NCI-H226 (cell line): ENCODE measurements at places on chromosomes 5 and 9.

DNA sequence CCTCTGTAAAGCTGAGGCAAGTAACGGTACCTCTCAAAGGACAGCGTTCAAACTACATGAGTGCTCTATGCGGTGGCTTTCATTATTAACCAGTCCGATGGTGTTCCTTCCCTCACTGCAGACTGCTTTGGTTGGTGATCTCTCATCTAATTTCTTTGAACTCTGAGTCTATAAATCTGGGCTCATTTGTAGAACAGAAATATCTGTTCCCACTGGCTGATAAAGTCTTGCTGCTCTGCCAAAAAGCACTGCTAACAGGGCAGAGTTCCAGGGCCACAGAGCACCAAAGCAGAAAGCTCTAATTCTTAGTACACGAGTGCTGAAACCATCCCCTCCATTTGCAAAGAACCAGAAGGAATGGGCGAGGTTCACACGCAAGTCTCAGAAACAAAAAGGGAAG is 81.9 kb downstream of the MED27 start:
- DNase-seq, result no peak

GRCh38 chr5:179624841-179625271 is 1.4 kb upstream of the HNRNPH1 start:
- DNase-seq, result no peak

DNA sequence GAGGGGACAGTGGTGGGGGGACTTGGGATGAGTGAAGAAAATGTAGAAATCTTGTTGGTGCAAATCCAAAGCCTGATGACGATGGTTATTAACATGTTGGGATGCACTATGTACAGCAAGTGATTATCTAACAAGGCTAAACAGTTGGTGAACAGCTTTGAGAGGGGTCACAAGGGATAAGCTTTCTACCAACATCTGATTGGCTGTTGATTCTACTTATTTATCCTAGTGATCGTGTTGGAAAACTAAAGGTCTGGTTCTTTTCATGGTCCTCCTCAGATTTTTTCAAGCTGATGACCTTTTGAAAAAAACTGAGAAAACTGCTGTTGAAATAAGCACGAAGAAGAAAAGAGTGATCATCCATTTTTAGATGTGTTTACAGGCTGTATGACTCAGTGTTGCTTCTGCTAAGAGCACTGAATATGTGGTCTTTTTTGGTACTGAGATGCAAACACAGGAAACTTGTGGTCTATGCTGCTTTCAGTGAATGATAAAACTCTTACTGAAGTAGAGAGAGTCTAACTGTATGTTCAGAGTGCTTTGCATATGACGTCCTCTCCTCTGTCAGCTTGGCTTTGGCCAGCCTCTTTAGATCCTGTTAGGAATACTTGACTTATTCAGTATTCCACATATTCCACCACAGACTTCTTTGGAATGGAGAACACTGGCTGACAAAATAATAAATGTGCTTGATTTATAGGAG is 174.8 kb downstream of the SLF1 start:
- DNase-seq, result peak; percentile 55

DNA sequence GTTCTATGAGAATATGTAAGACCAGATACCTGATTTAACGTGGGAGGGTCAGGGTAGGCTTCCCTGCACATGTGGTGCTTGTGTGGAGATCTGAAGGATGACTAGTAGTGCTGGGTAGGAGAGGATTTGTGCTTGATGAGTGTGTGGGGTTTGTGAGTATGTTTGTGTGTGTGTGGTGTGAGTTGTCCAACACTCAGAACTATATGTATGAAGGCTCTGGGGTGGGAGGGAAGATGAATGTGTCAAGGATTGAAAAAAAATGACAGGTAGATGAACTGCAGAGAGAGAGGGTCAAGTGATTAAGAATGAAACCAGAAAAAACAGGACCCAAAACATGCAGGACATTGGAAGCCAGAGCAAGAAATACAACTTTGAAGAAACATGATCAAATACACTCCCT is 154.6 kb upstream of the NR3C1 start:
- DNase-seq, result no peak

DNA sequence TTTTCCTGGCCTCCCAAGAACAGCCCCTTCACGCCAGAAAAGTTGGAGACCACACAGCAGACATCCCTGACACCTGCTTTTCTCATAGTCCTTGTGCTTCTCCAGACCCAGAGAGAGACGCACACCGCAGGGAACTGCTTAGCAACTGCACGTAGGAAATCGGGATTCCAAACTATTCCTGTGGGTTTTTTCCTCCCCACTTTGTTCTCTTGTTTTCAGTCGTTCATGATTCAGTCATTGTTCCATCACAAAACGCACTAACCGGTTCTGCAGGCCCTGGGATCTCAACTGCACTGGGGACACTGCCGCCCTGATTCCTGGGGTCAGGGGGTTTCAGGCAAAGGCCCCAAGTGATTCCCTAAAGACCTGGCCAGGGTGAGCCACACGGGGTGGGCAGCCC is 588.0 kb upstream of the KLF4 start:
- no peak for DNase-seq

DNA sequence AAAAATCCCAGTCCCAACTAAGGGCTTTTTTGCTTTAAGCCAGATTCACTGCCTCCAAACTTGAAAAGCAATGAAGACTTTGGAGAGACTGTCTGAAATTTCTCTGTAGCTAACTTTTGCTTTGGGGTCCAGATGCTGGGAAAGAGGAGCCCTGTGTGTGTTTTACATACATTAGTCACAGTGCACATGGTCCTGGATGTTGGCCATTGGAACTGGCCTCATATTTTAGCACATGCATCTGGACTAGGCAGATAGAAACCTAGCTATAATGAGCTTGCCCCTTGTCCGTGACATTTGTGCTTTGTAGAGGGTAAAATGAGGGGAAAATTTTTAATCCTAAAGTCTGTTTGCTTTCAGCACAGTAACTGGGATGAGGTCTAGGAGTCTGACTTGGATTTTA is 421.7 kb downstream of the CDK5RAP2 start:
- no peak for DNase-seq

DNA sequence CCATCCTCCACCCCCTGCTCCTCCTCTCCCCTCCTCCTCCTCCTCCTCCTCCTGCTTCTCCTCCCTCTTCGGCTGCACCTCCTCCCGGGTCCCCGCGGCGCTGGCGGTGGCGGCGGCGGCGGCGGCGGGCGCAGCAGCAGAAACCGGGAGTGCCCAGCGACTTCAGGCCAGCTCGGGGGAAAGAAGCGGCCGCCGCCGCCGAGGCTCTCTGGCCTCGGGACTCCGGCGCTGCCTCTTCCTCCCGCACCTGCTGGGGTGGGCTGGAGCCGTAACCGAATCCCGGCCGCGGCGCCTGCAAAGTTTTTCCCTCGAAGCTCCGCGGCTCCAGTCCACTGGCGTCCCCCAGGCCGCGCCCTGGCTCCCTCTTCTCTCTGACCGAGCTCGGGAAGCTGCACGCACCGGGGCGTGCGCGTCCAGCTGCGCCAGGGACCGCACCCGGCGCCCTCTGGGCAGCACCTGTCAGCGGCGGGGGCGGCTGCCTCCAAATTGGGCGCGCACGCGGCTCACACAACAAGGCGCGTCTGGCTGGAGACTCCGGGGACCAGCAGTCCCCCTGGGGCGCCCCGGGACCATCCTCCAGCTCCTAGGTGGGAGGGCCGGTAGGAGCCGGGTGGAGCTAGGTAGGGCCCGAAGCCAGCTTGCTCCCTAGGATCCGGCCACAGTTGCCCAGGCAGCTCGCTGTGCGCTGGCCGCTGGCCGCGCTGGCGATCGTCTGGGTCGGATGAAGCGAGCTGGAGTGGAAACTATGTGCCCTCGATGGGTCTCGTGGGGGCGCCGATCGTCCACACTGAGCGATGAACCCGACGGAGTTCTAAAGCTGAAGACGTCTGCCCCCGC is at the start of gene MCTP1:
Gene MCTP1, minus strand, starts transcription at position 523 of the 837 bp plus-strand sequence.
- peak; percentile 4 for DNase-seq

GRCh38 chr5:164373876-164374275 is 868.5 kb downstream of the MAT2B start:
- DNase-seq, result no peak
